T-helper 9 cell (primary cell): ENCODE measurements at places on chromosomes 3 and 15.

DNA sequence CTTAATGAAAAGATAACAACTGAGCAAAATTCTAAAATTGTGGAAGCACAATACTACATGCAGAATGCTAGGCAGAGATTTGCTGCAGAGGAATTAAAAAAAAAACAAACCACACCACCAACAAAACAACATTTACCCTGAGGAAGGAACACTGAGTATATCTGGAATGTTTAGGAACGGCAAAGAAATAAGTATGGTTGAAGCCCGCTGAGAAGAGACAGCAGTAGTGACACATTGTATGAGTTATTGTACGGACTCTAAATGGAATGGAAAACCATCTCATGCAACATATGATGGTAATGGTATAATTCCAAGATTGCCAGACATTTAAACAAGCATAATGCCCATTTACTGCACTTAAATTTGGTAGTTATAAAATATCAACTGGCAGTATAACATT lies 568.2 kb upstream of the CCDC54 start:
- no peak for DNase-seq

DNA sequence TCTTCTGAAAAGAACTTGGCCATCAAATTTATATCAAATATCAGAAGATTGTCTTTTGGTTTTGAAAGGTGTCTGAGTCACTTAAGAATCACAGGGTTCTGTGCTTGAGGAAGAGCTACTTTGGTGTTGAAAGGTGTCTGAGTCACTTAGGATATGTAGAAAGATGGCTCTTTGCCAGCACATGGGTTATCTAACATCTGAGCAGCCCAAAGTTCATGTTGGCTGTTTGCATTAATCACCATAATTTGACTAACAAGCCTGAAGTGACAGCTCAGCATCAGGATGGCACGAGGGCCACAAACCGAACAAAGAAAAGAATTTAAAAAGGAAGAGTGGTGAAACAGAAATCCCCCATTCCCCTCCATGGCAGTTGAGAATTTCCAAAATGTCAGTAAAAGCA lies 190.5 kb upstream of the CMC1 start:
- no peak for DNase-seq

GRCh38 chr3:185992831-185993374 lies 55.1 kb upstream of the TRA2B start:
- DNase-seq, result no peak

DNA sequence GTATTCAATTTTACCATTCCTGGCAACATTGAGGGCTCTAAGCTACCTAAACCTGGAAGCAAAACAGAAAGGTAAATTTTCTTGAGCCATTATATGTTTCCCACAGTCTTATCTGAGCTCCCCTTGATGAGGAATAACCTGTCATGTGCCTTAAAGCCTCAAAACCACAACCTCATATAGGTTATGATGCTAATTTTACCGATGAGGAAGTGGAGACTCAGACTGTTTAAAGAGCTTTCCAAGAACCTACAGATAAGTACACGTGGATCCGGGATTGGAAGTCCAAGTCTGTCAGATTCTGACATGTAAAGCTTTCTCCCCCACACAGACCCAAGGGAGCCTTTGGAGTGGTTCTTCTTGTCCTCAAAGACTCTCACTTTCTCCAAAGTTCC lies 140.5 kb downstream of the SEMA6D start:
- no peak for DNase-seq

DNA sequence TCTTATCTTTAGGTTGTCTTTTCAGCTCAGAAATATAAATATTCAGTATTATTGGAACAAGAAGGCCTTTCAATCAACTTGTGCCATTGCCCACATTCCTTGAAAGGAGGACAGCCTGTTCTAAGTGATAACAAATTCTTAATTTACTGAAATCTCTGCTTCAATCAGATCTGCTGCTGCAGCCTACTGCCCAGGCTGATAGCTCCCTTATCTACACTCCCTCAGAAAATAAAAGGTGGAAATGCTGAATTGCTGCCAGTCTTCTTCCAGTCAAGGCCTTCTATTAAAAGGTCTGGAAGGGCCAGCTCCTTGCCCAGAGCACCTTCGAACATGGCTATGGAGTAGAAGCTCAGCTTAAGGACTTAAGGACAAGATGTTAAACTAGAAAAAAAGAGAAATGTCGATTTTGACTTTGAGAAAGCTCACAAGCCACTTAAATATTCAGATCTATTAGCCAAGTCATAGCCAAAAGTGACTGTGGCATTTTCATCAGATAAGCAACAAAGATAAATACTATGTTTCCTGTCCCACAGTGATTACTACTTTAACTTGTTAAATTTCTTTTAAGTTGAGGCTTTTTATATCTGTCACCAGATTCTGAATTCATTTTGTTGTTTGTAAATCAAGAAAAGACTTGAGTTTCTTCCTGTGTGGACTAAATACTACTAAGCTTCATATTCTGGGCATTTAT lies 480.5 kb upstream of the CBLB start:
- DNase-seq, result no peak

- DNase-seq, result no peak
These were observed 752.9 kb upstream of the ARPP21 start for GRCh38 chr3:34886443-34886842.

- no peak for DNase-seq
These were observed 131.7 kb downstream of the CADM2 start for GRCh38 chr3:85090495-85090894.

GRCh38 chr3:45978006-45978761 lies 17.4 kb downstream of the FYCO1 start:
- DNase-seq, result no peak

GRCh38 chr3:24168977-24169376 lies 223.9 kb downstream of the NR1D2 start:
- DNase-seq, result no peak

DNA sequence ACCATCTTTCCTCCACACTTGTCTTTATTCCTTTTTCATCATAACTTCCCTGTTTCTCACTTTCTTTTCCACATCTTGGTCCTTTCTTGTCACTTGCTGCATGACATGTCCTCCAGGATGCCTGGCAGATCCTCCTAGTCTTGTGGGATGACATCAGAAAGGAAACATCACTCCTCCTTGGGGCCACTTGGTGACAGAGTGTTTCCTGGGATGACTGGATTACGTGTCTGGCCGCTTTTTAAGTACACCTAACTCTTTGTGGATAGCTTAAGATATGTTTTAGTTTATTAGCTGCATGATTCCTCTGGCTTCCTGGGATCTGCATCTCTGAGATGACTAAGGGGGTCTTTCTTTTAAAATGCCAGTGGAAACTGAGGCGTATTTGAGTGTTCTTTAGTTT lies 363.5 kb upstream of the FRG2C start:
- DNase-seq, result no peak

- no peak for DNase-seq
These were observed 981.3 kb upstream of the ALCAM start for GRCh38 chr3:104385421-104385820.

DNA sequence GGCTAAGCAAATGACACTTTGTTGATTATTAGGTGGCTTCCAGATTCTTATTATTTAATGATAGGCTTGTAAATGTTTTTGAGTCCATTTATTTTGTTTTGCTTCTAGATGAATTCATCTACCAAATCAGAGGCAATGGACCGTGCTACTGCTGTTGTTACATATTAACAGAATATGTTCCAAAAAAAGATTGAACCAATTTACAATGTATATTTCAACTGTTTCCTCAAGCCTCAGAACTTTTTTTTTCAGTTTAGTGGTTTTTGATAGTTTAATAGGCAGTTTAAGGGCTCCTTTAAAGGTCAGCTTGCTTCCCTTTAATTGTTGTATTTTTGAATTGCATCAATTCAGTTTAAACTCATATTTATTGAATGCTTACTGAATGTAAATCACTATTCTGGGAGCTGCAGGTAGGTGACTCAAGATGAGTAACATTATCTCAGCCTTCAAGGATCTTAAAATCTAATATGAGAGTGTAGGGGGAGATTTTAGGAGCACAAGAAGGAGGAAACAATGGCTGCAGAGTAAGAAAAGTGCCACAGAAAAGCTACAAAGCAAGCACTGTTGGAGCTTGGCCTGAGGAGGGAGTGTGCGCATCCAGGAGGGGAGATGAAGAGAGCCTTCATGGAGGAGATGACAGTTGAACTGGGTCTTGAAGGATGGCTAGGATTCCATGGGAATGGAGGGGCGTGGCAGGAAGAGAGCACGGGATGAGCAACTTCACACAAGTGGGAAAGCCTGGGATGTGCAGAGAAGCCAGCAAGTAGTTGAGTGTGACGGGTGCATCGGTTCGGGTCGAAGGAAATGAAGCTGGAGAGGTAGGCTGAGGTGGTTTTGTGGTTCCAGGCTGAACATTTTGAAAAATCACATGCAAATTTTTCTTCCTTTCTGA lies 14.7 kb downstream of the MAP2K1 start:
- no peak for DNase-seq

- no peak for DNase-seq
These were observed 20.6 kb downstream of the ARHGAP31 start for GRCh38 chr3:119314821-119315220.

DNA sequence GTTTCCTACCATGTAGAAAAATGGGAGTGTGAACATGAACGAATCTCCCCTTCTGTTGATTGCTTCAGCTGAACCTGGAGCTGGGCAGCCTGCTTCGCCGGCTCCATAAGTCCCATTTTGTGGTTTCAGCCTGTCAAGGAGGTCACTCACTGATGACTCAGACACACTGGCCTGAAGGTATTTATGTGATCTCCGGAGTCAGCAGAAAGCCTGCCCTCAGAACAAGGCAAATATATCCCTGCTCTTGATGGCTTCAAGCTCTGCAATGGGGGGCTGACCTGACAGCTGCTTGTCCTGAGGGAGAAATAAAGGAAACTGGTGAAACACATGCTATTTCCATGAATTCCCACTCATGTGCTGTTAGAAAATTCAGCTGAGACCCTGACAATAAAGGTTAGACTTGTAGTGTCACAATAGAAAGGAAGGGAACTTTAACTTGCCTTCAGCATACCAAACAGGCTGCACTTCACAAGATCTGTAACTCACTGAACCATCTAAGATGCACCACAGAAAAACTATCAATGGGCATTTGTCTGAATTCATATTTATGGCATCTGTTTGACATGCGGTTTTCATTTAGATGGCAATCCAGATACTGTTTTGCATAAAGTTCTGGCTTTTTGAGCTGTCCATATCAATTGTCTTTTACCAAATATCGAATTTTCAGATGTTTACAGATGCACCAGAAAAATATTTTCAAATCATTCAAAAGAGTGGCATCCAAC lies 282.0 kb upstream of the VEPH1 start:
- no peak for DNase-seq

GRCh38 chr3:86969500-86970189 lies 21.3 kb downstream of the VGLL3 start:
- no peak for DNase-seq

GRCh38 chr3:100366424-100366823 lies 31.9 kb downstream of the NIT2 start:
- no peak for DNase-seq

GRCh38 chr3:188358787-188359493 lies 205.0 kb downstream of the LPP start:
- DNase-seq, result no peak

DNA sequence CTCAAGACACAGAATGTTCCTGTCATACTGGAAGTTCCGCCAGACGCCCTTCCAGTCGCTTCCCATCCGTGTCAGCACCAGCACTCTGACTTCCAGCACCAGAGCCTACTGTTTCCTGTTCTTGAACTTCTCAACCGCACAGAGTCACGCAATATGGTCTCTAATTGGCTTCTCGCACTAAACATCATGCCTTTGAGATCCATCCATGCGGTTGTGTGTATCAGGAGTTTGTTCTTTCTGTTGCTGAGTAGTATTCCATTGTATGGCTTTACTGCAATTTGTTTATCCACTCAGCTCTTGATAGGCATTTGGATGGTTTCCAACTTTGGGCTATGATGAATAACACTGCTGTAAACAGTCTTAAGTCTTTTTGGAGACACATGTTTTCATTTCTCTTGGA lies 112.1 kb downstream of the LRRK1 start:
- DNase-seq, result no peak
